ENCODE measurements at places on chromosomes 3 and 15.

GRCh38 chr15:64895285-64896065 is 16.2 kb upstream of the ANKDD1A start:
- no peak for DNase-seq

- DNase-seq: no peak
Measured at GRCh38 chr3:94137377-94137776, 74.5 kb downstream of the NSUN3 start.

DNA sequence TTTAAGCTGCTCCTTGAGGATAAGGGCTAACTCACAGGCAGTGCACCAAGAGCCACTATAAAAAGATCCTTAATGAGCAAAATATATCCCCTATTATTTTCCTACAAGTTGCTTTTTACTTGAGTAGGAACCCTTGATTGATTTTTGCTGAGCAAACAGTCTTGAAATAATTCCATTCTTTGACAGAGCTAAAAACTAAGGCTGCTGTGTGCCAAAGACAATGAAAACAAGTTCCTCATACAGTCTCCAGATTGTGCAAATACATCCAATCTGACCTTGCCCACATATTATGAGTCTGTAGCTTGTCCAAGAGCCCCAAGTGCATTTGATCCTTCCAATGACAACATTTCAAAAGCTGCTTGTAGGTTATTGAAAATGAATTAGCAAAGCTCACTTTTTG is 15.0 kb downstream of the PRKAR2A start:
- no peak for DNase-seq

DNA sequence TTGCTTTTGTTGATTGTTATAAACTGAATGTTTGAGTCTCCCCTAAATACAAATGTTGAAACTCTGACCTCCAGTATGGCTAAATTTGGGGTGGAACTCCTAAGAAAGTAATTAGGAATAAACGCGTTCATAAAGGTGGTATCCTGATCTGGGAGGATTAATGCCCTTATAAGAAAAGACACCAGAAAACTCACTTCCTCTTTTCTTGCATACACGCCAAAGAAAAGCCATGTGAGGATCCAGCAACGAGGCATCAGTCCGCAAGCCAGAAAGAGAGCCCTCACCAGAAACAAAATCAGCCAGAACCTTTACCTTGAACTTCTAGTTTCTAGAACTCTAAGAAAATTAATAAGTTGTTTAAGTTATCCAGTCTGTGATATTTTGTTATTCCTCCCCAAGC is 37.4 kb upstream of the AZI2 start:
- DNase-seq: no peak

DNA sequence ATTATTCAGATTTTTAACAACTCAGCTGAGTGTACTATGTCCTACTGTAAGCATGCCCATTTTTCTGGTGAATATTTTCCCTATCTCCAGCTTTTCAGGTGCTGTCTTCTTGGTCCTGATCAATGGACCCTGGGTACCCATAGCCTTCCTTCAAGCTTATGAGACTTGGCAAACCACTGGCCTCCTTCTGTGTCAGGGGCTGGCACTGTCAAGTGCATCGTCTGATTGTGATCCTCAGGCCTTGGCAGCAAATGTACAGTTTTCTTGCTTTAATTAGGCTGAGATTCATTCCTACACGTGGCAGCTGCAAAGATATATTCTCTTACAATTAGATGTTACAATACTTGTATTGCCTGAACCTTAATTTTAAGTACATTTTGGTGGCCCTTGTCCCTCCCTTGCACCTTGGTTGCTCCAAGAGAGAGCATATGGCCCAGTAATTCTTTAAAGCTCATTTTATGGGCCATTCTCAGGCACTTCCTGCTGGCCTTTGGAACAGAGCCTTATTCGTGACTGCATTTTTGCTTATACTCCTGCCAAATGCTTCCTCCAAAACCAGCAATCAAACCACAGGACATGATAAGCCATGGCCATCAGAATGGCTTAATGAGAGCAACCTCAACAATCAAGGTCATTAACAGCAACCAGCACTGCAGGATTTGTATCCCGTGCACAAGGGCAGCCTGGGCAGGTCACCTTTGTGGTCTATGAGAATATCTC is 179.9 kb downstream of the CNTN6 start:
- no peak for DNase-seq

DNA sequence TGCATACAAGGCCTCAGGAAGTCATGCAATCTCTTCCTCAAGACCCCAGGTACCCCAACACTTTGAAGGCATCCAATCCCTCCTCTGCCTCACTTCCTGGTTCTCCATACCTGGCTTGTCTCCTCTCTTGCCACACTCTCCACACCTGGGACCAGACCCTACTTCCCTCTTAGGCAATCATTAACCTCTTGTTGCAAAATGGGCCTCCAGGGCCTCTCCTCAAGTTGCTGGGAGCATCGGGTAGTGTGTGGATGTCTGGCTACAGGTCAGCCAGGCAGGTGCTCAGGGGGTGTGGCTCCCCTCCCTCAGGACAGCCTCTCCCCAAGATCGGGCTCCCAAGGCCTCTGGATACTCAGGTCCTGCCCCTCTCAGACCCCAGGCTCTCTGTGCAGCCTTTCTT is 8.6 kb downstream of the PLA2G4E start:
- DNase-seq: no peak

GRCh38 chr3:141386611-141387111 is 18.4 kb downstream of the ZBTB38 start:
- DNase-seq: no peak

- DNase-seq: no peak
Measured at GRCh38 chr3:12005951-12006625, 1.9 kb downstream of the SYN2 start.

DNA sequence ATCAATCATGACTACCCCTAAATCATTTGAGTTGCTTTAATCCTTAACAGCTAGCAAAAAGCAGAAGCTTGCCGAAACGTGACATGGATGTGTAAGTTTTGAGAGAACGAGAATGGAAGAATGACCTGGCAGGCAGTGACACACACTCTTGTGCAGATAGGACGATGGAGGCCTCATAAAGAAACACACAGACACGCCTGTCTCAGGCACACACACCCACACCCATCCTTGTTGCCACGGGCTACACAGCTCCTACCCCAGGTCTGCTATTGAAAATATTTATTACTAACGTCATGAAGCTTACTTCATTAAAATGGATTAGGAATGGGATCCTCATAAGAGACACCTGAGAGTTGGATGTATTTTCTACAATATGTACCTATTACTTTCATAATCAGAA is 8.5 kb downstream of the MYO5C start:
- no peak for DNase-seq

GRCh38 chr3:70856414-70857162 is 544.1 kb upstream of the MDFIC2 start:
- no peak for DNase-seq

- no peak for DNase-seq
Measured at GRCh38 chr3:161054860-161055604, 50.1 kb downstream of the B3GALNT1 start.

DNA sequence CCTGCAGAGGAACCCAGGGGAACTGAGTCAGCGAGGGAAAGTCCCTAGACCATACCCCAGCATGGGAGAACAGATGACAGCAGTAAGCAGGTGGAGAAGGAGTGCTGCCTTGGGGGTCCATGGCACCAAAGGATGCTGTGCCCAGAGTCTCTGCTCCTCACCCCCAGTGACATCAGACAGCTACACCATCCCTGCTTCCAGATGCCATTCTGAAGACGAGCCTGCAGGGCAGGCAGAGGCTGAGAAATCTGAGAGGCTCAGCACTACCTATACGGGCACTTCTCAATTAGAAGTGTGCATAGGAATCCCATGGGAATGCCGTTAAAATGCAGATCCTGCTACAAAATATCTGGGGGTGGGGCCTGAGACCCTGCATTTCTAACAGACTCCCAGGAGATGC is 211.3 kb upstream of the NSMCE3 start:
- DNase-seq: no peak

- DNase-seq: no peak
Measured at GRCh38 chr3:87367736-87368135, 91.4 kb upstream of the POU1F1 start.

DNA sequence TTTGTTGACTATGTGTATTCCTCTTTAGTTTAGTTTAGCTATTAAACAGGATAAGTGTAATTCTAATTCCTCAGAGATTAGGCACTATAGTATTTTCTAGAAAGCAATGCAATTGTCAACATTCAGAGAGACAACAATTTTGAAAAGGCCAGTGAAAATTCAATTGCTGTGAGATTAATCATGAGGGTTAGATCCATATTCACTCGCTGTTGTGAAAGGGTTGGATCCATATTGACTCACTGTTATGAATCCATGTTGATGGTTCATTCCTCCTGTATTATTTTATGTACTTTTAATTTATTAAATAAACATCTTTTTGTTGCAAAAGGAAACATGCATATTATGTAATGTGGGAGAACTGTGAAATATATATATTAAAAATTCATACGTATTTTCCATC is 641 bp downstream of the TRAT1 start:
- no peak for DNase-seq

GRCh38 chr3:11413071-11413470 is 140.9 kb downstream of the ATG7 start:
- no peak for DNase-seq

DNA sequence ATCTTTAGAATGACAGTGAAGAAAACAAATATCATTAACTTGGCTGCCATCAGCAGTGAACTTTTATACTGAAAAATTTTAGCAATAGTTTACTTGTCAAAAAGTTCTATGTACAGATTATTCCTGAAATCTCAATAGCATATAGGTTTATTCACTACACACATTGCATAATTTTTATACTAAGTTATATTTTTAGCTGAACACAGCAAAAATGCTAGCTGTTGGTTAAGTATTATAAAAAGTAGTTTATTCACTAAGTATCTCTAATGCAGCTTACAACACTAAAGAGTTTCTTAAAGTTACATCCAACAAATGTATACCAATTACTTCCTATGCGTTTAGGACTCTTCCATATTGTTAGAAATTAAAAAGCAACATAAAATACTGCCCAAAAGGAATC is 131.9 kb downstream of the SCAPER start:
- DNase-seq: no peak

GRCh38 chr3:30448450-30449289 is 157.7 kb upstream of the TGFBR2 start:
- DNase-seq: no peak

- no peak for DNase-seq
Measured at GRCh38 chr3:178504128-178504527, 32.1 kb upstream of the KCNMB2 start.

DNA sequence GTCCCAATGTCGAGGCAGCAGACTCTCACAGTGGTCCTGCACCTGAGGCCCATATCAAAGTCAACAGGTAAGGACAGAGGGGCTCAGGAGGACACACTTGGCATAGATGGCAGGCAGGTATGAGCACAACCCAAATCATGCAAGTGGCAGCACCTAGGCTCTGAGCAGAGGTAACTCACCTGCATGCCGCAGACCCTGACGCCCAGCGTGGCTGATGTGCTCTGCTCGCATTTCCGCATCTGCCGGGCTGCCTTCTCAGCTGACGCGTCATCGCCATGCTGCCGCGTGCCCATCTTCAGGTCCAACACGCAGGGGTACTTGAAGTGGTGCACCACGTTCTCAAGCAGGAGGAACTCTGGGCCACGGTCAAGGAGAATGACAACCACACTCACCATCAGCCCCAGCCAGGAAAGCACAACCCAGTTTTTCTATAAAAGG is 4.2 kb upstream of the GMPPB start:
- no peak for DNase-seq

DNA sequence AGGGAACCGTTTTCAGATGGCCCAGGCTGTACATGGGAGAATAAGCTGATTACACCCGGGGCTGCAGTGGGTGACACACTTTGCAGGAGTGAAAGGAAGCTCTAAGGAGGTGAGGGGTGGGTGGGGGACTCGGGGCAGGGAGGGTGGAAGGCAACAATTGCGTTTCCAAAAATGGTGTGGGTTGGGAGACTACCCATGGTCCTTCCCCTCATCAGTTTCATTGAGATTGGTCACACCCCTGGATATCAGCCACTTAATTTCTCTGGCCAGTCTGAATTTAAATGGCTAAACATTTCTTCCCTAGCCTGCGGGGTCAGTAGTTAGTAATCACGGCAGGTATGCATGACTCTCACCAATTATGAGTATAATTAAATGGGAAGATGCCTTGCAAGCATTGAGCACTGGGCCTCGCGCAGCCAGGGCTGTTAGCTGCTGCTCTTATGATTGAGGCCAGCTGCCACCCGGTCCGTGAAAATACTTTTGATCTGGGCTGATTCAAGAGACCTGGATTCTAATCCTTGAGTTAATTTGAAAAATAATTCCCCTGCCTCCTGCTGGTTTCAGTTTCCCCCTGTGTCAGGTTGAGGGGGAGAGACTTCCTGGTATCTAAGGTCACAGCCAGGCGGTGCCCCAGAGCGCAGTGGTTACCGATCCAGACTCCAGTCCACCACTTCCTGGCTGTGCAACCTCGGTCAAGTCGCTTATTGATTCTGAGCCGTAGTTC is 23.3 kb downstream of the SLC6A6 start:
- DNase-seq: no peak

- DNase-seq: no peak
Measured at GRCh38 chr3:46281551-46281950, 39.3 kb downstream of the CCR3 start.

- DNase-seq: no peak
Measured at GRCh38 chr15:56989411-56989924, 71.0 kb downstream of the TCF12 start.

DNA sequence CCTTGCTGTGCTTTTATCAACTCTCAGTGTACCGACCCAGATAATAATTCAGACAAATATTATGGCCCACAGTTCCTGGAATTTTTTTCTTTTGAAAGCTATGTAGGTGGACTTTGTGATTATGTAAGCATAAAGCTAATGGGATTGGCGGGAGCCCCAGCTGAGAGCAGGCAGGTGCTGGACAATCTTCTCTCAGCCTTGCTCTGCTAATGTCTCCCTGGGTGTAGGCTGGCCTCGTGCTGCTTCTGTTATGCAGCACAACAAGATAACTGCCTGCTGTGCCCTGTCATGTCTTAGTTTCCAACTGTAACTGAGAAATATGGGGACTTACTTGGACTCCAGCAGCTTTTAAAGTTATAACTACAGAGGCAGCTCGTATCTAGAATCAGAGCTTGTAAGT is 415.0 kb downstream of the PDCD6IP start:
- DNase-seq: no peak

GRCh38 chr15:61158504-61159407 is 70.3 kb downstream of the RORA start:
- no peak for DNase-seq

DNA sequence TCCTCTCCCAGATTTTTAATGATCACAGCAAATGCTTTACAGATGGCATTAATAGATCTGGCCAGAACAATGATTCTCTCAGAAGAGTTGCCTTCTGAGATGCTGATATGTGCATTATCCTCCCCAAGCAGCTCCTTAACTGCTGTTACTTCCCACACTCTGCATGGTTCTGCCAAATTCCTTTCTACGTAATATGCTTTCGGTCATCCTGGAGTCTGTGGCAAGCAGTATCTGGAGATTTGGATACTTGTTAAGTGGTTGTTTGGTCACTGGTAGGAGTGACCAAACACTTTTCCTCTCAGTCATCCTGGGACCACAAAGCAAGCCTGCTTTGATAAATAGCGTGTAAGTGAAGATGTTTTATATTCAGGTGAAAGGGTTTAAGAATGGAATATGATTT is 71.1 kb upstream of the CCNL1 start:
- no peak for DNase-seq

GRCh38 chr3:79473993-79474392 is 293.8 kb downstream of the ROBO1 start:
- DNase-seq: no peak
